ENCODE measurements at places on chromosomes 16 and 17.

- no peak for DNase-seq
These were observed 38.5 kb downstream of the MSI2 start for GRCh38 chr17:57294629-57295501.

GRCh38 chr17:50220811-50221210, 19.4 kb upstream of the COL1A1 start:
- DNase-seq, result no peak

- no peak for DNase-seq
These were observed 693 bp downstream of the CLDN7 start for GRCh38 chr17:7261379-7262191.

- DNase-seq, result no peak
These were observed 162.1 kb upstream of the PLCG2 start for GRCh38 chr16:81617021-81617346.

- no peak for DNase-seq
These were observed 52.9 kb downstream of the MMD start for GRCh38 chr17:55368706-55369105.

GRCh38 chr16:74797414-74797813, 22.8 kb upstream of the FA2H start:
- DNase-seq, result no peak
